Dermis microvascular lymphatic vessel endothelial cell (primary cell): ENCODE measurements at places on chromosomes 1 and 21. TPM values are rescaled to one million over a fixed set of nuclear protein-coding genes. Genes with fewer than 3 reads are reported as not detected.

Gene PFKFB2
- total RNA-seq, result 0.90 and 1.5 TPM in 2 replicates

Gene LINGO4
- not detected in 2 replicates for total RNA-seq

Gene SMPDL3B
- total RNA-seq, result 0.26 and 0.89 TPM in 2 replicates

Gene CATSPERE
- 0.39 and 0.89 TPM in 2 replicates for total RNA-seq

Gene DENND1B
- 2.2 and 3.2 TPM in 2 replicates for total RNA-seq

Gene NEK2
- total RNA-seq, result 6.7 and 18.5 TPM in 2 replicates

Gene KCND3
- 0.13 and 0.38 TPM in 2 replicates for total RNA-seq

Gene DENND2C
- total RNA-seq, result 4.0 and 6.4 TPM in 2 replicates
